ENCODE measurements at places on chromosomes 11 and 22.
A peak's percentile ranks its signal among the peaks of the same experiment; 100 is the strongest.

- peak; percentile 57 for DNase-seq
These were observed 725 bp downstream of the KDM2A start for GRCh38 chr11:67119585-67120391.

DNA sequence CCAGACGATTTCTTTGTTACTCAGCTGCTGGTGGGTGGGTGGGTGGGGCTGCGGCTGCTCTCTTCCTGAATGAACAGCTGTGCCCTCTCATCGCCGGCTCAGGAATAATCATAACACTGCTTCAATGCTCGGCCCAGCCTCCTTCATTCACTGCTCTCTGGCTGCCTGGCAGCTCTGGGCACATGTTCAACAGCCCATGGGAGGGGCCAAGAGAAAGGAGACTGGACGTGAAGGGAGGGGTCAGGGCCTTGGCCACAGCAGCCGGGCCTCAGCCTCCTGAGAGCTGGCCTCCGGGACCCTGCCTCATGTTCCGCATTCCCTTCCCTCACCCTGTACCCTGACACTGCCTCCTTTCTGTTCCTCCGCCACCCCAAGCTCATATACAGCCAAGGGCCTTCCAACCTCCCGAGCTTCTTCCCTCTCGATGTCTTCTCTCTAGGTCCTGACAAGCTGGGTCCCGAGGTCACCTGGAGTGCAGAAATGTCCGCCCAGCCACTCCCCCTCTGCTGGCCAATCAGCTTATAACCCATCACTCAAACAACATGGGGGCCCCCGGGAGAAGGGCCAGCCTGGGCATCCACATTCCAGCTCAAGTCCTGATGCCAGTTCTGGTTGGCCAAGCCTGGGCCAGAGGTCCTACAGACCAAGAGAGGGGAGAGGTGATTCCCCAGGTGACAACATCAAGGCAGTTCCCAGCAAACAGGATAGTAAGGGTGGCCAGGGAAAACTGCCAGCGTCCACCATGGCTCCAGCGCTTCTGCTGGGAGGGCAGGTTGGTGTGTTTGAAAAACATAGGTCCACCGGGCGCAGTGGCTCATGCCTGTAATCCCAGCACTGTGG, 3.2 kb upstream of the CSDC2 start:
- DNase-seq = peak; percentile 89

DNA sequence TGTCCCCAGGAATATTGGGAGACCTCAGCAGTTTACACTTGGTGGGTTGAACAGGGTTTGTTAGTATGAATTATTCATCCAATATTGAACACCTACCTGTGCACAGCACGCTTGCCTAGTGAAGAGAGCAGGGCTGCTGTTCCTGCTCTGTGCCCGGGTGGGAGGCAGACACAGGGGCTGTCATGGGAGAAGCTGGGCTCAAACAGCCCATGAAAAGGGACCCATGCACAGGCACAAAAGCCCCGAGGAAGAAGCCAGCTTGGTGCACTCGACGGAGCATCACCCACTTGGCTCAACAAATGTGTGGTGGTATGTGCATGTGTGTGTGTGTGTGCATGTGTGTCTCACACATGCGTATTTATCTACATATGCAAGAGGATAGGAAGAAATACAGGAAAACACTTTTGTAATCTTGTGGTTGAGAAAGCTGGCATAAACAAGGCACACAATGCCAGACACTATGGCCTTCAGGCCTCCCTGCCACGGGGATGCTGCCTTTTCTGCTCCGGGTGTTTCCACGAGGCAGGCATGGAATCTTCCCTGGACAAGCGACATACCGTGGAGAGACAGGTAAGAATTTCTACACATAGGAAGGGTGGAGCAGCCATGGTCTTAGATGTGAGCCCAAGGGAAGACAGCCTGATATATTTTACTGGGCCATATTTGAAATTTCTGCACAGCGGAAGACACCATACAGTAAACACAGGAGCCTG, 5.0 kb upstream of the APOBEC3A start:
- no peak for DNase-seq

DNA sequence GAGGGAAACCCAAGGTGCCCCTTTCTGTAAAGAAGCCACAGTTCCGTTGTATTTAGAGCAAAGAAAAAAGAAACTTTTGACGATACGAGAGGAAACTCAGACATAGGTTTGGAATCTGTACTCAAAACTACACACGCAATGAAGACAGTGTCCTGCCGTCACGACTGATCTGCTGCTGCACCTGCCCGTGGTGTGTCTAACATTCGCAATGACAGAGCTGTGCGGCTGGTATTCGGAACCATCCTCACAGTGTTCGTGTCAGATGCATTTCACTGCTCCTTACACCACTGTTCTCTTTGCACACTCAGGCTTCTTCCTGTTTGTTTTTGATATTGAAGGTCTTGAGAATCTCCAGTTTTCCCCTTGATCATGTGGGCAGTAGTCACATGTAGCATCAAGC, 84.8 kb downstream of the RTL6 start:
- DNase-seq = no peak

GRCh38 chr11:29334776-29335130, 682.1 kb downstream of the KCNA4 start:
- DNase-seq = no peak

DNA sequence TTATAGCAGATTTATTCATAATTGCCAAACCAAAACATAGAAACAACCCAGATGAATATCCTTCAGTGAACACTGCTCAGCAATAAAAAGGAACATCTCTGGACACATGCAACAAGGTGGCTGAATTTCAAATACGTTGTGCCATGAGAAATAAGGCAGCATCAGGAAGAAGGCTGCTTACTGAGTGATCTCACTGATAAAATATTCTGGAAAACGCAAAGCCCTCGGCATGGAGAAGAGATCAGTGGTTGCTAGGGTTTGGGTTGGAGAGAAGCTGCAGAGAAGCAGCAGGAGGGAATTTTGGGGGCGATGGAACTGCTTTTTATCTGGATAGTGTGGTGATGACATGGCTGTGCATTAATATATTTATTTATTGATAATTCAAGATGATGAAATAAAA, 11.0 kb upstream of the SHANK2 start:
- no peak for DNase-seq

GRCh38 chr11:12206529-12206928, 96.1 kb downstream of the MICAL2 start:
- DNase-seq = no peak

- no peak for DNase-seq
These were observed 24.0 kb upstream of the ABCC8 start for GRCh38 chr11:17500673-17501072.

GRCh38 chr22:41043722-41044121, 48.7 kb upstream of the EP300 start:
- DNase-seq = no peak

- DNase-seq = no peak
These were observed 4.7 kb downstream of the RTCB start for GRCh38 chr22:32407312-32407711.

- no peak for DNase-seq
These were observed 2.6 kb downstream of the OVOL1 start for GRCh38 chr11:65789230-65790103.

DNA sequence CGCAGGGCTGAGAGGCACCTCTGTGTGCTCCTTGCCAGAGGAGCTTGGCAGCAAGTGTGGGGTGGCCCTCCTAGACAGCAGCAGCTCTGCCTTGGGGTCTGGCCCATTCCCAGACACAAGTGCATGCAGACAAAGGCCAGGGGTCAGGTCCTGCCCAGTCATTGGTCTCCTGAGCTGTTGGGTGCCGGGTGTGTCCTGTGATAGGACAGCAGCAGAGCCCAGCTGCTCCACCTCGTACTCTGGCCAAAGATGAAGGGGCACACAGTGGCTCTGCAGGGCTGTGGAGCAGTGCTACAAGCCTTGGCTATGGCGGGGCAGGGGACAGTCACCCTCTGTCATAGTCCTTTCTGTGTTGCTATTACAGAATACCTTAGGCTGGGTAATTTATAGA, 17.3 kb upstream of the OSBPL5 start:
- no peak for DNase-seq
